ENCODE measurements at places on chromosomes 3 and 15. TPM values are rescaled to one million over a fixed set of nuclear protein-coding genes. Genes with fewer than 3 reads are reported as not detected.

DNA sequence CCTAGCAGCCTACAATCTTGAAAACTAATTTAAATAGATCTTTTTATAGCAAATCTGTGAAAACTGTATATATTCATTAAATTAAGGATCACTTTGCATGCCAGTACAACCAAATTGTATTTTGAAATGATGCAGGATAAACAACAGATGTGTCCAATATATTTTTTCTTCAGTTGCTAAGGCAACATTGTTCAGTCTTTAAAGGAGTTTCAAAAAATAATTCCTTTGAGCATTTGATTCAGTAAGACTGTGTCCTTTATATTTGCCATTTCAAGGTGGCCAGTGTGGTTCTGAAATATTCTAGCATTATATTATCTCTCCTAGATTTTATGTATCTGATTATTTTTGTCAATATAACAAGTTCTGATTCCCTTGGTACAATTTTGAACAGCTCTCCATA, 254.7 kb downstream of the PLOD2 start:
- no peaks in the 10 kb centered on the region for H3K4me1 ChIP-seq
- H3K27ac ChIP-seq: no peak overlapping the region
- no peak overlapping the region for H3K4me3 ChIP-seq
- H3K36me3 ChIP-seq: no peaks in the 10 kb centered on the region

GRCh38 chr3:43866529-43867353, 176.0 kb downstream of the ABHD5 start:
- peaks cover 53% of the 10 kb centered on the region for H3K4me1 ChIP-seq
- H3K4me3 ChIP-seq: no peak overlapping the region
- H3K27ac ChIP-seq: peak overlapping the region; percentile 82
- H3K36me3 ChIP-seq: no peaks in the 10 kb centered on the region

GRCh38 chr15:93105485-93105884, 16.5 kb upstream of the RGMA start:
- H3K4me1 ChIP-seq: no peaks in the 10 kb centered on the region
- DNase-seq: no peak

DNA sequence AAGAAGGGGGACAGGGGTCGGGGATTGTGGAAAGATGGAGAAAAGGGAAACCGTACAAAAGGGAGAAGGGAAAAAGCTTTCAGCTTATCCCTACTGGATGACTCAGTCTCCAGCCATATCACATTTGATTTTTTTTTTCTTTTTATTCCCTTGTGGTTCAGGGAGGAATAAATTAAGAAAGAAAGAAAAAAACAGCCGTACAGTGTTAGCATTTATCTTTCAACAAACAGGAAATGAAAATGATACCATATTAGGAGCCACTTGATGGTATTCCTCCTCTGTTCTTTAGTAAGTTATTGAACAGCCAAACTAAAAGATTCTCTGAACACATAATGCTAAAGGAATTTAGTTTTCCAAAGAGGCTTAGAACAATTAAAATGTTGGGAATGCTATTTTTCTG, 594.4 kb downstream of the FOXP1 start:
- no peak for DNase-seq
- peaks cover 56% of the 10 kb centered on the region for H3K4me1 ChIP-seq
- peak overlapping the region; percentile 77 for H3K27ac ChIP-seq
- peaks cover 52% of the 10 kb centered on the region for H3K36me3 ChIP-seq

- H3K27ac ChIP-seq: no peak overlapping the region
- peaks cover 24% of the 10 kb centered on the region for H3K4me1 ChIP-seq
- no peaks in the 10 kb centered on the region for H3K27me3 ChIP-seq
- no peaks in the 10 kb centered on the region for H3K36me3 ChIP-seq
These were observed 7.0 kb downstream of the FILIP1L start for GRCh38 chr3:100107221-100107814.

DNA sequence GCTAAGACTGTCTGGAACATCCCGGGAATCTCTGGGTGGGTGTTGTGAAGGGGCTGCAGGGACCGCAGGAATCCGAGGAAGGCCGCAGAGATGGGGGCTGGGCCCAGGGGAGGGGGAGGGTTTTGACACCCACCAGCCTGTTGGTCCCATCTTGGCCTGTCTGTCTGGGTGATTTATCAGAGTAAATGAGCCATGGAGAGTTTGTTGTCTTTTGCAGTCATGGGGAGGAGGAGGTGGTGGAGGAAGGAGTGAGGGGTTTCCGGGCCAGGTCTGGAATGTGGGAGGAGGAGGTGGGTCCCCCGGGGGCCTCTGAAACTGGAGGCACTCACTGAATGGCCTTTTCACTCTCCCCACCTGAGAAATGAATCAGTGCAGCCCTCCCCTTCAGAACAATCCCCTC, 11.5 kb downstream of the SEMA3F start:
- peaks cover 63% of the 10 kb centered on the region for H3K4me1 ChIP-seq
- peak overlapping the region; percentile 64 for H3K27ac ChIP-seq
- H3K36me3 ChIP-seq: no peaks in the 10 kb centered on the region
- H3K27me3 ChIP-seq: no peaks in the 10 kb centered on the region
- no peak for DNase-seq
- H3K4me3 ChIP-seq: no peak overlapping the region

- no peak for DNase-seq
- no peak overlapping the region for H3K27ac ChIP-seq
- peaks cover 5% of the 10 kb centered on the region for H3K4me1 ChIP-seq
- no peaks in the 10 kb centered on the region for H3K27me3 ChIP-seq
- no peak overlapping the region for H3K4me3 ChIP-seq
- no peaks in the 10 kb centered on the region for H3K36me3 ChIP-seq
These were observed 427.5 kb upstream of the TBL1XR1 start for GRCh38 chr3:177624528-177625495.

DNA sequence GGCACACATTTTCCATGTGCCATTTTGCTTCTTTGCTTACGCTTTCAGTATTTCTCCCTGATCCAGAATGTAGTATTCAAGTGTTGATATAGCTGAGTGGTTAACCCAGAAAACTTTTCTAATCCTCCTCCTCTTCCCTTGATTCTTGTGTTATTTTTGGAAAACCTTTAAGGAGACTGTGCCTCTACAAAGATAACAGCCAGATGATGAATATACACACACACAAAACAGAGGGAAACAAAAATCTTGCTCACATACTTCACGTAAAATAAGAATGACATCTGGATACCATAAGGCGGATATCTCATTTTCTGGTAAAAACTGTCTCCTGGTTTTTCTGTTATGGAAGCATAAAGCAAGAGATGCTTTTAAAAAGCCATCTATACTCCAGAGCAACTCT, 295.8 kb upstream of the THBS1 start:
- peak overlapping the region; percentile 81 for H3K27ac ChIP-seq
- no peaks in the 10 kb centered on the region for H3K27me3 ChIP-seq
- no peak overlapping the region for H3K4me3 ChIP-seq
- peak; percentile 60 for DNase-seq

GRCh38 chr3:77052051-77052501, 12.2 kb downstream of the ROBO2 start:
- DNase-seq: no peak
- no peaks in the 10 kb centered on the region for H3K27me3 ChIP-seq
- H3K27ac ChIP-seq: no peak overlapping the region

GRCh38 chr15:92069308-92070250, 216.1 kb downstream of the SLCO3A1 start:
- H3K4me3 ChIP-seq: peak overlapping the region; percentile 60
- no peaks in the 10 kb centered on the region for H3K27me3 ChIP-seq
- peak; percentile 95 for DNase-seq
- H3K4me1 ChIP-seq: peaks cover 27% of the 10 kb centered on the region
- H3K36me3 ChIP-seq: no peaks in the 10 kb centered on the region

- no peak overlapping the region for H3K4me3 ChIP-seq
- no peak for DNase-seq
- H3K27me3 ChIP-seq: no peaks in the 10 kb centered on the region
- H3K36me3 ChIP-seq: no peaks in the 10 kb centered on the region
- H3K27ac ChIP-seq: no peak overlapping the region
These were observed 325.9 kb downstream of the MECOM start for GRCh38 chr3:169337500-169338078.

- H3K27me3 ChIP-seq: peaks cover 68% of the 10 kb centered on the region
- peak within 1 kb of the TSS; percentile 65 for H3K4me3 ChIP-seq
- peaks cover 6% of the 10 kb centered on the region for H3K4me1 ChIP-seq
- no peak within 1 kb of the TSS for H3K27ac ChIP-seq
These were observed at the start of gene CGNL1 for GRCh38 chr15:57375827-57376695. Gene CGNL1, plus strand, starts transcription at chr15:57376505. Its CDS starts 61,495 bp downstream, at chr15:57438000.

- no peaks in the 10 kb centered on the region for H3K27me3 ChIP-seq
- peak; percentile 64 for DNase-seq
- H3K4me1 ChIP-seq: no peaks in the 10 kb centered on the region
- H3K36me3 ChIP-seq: no peaks in the 10 kb centered on the region
These were observed 34.7 kb upstream of the BDH1 start for GRCh38 chr3:197590313-197590962.

GRCh38 chr3:3664935-3665334, 134.3 kb upstream of the LRRN1 start:
- no peaks in the 10 kb centered on the region for H3K36me3 ChIP-seq
- DNase-seq: no peak

DNA sequence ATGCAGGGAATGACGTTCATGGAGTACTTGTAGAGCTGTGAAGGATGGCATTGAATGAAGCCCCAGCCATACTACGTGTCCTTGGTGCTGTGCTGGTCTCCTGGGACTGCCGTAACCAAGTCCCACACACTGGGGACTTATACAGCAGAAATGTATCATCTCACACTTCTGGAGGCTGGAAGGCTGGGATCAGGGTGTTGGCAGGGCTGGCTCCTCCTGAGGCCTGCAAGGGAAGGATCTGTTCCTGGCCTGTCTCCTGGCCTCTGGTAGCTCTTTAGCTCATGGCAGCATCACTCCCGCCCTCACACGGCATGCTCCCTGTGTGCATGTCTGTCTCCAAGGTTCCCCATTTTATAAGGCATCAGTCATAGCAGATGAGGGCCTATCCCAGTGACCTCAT, 29.5 kb upstream of the GABRG3 start:
- no peak overlapping the region for H3K27ac ChIP-seq
- no peaks in the 10 kb centered on the region for H3K27me3 ChIP-seq
- DNase-seq: no peak
- H3K36me3 ChIP-seq: no peaks in the 10 kb centered on the region
- H3K4me1 ChIP-seq: no peaks in the 10 kb centered on the region

DNA sequence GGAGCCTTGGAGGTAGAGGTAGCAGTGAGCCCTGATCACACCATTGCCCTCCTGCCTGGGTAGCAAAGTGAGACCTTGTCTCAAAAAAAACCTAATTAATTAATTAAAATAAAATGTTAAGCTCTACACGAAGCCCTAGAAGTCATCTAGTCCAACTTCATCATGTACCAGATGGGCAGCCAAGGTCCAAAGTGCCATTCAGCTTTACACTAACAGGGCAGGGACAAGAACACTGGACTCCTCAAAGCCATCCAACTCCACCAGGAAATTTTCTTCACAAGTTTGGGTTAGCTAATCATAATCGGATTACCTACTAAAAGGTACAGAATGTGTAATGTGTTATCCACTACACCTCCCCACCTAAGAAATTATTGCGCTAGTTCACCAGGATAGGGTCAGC, 48.8 kb downstream of the WWTR1 start:
- no peak overlapping the region for H3K4me3 ChIP-seq
- peak overlapping the region; percentile 69 for H3K27ac ChIP-seq
- H3K27me3 ChIP-seq: no peaks in the 10 kb centered on the region
- no peak for DNase-seq
- peaks cover 27% of the 10 kb centered on the region for H3K36me3 ChIP-seq

DNA sequence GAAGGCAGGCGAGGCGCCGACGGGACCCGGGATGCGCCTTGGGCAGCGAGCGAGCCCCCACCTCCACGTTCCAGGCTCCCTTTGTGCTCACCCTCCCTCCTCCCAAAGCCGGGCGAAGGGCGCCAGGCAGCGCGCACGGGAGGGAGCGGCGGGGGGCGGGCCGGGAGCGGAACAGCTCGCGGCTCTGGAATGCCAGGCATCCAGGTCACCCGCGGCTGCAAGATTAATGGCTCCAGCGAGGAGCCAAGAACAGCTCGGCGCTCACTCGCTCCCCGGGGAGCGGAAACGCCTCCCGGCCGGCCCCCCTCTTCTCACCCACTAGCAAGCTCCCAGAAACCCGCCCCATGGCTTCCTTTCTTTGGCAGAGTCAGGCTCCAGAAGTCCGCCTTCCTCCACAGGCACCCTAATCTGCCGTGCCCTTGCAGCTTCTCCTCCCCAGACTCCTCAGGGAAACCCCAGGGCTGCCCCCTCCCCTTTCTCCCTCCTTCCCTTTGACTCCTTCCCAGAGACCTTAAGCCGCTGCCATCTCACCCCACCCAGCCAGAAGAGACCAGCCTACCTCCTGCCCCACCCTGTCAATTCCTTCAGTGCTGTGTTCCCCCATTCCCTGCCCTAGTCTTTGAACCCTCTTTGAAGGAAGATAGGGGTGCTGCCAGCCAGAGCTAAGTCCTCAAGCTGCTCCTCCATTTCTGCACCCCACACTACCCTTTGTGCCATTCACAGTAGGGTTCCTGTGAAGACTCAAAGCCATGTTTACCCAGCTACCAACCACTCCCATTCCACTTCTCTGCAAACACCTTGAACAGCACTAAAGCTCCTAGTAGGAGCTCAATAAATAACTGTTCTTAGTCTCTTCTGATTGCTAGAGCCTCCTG, 9.9 kb downstream of the AMOTL2 start:
- DNase-seq: peak; percentile 99
- peaks cover 96% of the 10 kb centered on the region for H3K36me3 ChIP-seq
- H3K27me3 ChIP-seq: no peaks in the 10 kb centered on the region
- peaks cover 97% of the 10 kb centered on the region for H3K4me1 ChIP-seq

GRCh38 chr3:150722267-150722666, 18.5 kb upstream of the ERICH6 start:
- peaks cover 9% of the 10 kb centered on the region for H3K4me1 ChIP-seq
- H3K4me3 ChIP-seq: no peak overlapping the region
- H3K27ac ChIP-seq: no peak overlapping the region
- no peaks in the 10 kb centered on the region for H3K36me3 ChIP-seq
- no peaks in the 10 kb centered on the region for H3K27me3 ChIP-seq

- no peak for DNase-seq
- H3K27ac ChIP-seq: no peak overlapping the region
- no peak overlapping the region for H3K4me3 ChIP-seq
- no peaks in the 10 kb centered on the region for H3K27me3 ChIP-seq
- H3K36me3 ChIP-seq: no peaks in the 10 kb centered on the region
These were observed 19.5 kb upstream of the DOCK3 start for GRCh38 chr3:50655009-50655830.

GRCh38 chr3:112745567-112746248, 101.0 kb downstream of the CD200R1L start:
- no peak overlapping the region for H3K27ac ChIP-seq
- H3K4me3 ChIP-seq: no peak overlapping the region
- no peak for DNase-seq

GALNT15 gene
- total RNA-seq: 7.1 TPM

RUBCN gene
- total RNA-seq: 23.2 TPM

CPNE9 gene
- total RNA-seq: not detected

RLBP1 gene
- under 0.01 TPM for total RNA-seq

KCNMB3 gene
- total RNA-seq: 1.8 TPM

TNFSF10 gene
- 3.5 TPM for total RNA-seq

SH3GL3 gene
- 0.29 TPM for total RNA-seq

HDGFL3 gene
- 42.4 TPM for total RNA-seq

HEG1 gene
- 114 TPM for total RNA-seq

IGSF10 gene
- 2.7 TPM for total RNA-seq

MST1R gene
- 0.72 TPM for total RNA-seq

COL6A5 gene
- total RNA-seq: not detected

GCNT3 gene
- 0.72 TPM for total RNA-seq

LZTFL1 gene
- total RNA-seq: 26.1 TPM

ABHD6 gene
- 5.1 TPM for total RNA-seq

TEX9 gene
- 12.7 TPM for total RNA-seq

All from osteoblast (primary cell).